ENCODE measurements at places on chromosomes 3 and 15.
A peak's percentile ranks its signal among the peaks of the same experiment; 100 is the strongest.

GRCh38 chr15:65329984-65330735, 25.7 kb downstream of the RNU5B-1 start:
- DNase-seq = no peak

GRCh38 chr15:60126200-60126599, 122.1 kb downstream of the FOXB1 start:
- no peak for DNase-seq

GRCh38 chr15:94015324-94015723, 216.0 kb upstream of the MCTP2 start:
- DNase-seq = no peak

DNA sequence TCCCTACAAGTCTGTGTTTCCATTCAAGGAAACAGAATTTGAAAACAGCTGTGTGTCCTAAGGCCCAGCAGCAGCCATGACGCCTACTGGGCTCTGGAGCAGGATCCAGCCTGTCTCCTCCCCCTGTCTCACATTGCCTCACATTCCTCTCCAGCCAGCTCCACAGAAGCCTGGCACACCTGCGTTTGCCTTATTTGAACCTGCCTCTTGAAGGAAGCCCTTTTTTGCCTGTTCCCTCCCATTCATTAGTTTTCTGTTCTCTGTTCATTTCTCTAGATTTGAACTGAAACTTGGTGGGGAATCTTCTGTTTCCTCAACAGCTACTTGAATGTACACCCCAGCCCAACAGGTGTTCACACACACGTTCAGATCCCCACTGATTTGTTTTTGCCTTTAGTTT, 890.5 kb downstream of the TUSC7 start:
- no peak for DNase-seq

GRCh38 chr3:156892701-156893100, 66.5 kb downstream of the LEKR1 start:
- no peak for DNase-seq

- no peak for DNase-seq
Observed at GRCh38 chr3:156704370-156705036, 30.1 kb downstream of the TIPARP start.

DNA sequence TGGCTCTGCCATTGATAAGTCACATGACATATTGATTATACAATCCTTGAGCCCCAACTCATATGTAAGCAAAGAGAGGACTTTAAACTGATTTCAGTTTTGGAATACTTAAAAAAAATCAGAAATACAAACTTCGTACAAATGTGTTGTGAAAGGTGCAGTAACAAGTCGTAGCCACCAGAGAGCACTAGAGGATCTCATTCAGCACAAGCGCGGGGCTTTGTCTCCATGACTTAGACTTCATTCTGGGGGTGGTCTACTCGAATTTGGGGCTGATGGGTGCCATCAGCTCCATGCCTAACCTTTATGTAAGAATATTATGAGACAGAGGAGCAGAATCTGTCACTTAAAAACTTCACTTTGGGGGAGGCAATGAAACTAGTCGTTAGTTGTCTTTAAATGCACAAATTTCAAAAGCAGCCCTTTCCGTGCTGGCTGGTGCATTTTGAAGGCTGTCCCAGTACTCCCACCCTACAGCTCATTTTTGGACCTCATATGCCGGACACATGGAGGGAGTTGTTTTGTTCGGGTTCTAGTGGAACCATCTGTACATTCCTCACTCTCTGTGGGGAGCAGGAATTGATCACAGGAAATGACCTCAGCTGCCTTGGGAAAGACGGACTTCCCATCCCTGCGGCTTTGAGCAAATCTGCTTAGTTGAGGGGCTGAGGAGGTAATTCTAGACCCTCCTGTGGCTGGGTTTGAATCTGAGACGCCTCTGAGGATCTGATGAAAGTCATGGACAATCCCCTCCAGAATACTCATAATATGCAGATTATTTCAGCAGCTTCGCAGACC, 27.5 kb upstream of the MASP1 start:
- peak; percentile 24 for DNase-seq

- no peak for DNase-seq
Observed at GRCh38 chr3:34837848-34838741, 801.2 kb upstream of the ARPP21 start.

- no peak for DNase-seq
Observed at GRCh38 chr15:55742498-55742926, 440 bp downstream of the PRTG start.

- peak; percentile 28 for DNase-seq
Observed at GRCh38 chr15:39919748-39920509, at the start of gene GPR176. Gene GPR176, minus strand, starts transcription at chr15:39920266. Its CDS starts 240 bp downstream, at chr15:39920026.

GRCh38 chr3:20442846-20443245, 256.8 kb upstream of the SGO1 start:
- no peak for DNase-seq

- no peak for DNase-seq
Observed at GRCh38 chr15:77358545-77359240, 61.2 kb downstream of the PEAK1 start.

DNA sequence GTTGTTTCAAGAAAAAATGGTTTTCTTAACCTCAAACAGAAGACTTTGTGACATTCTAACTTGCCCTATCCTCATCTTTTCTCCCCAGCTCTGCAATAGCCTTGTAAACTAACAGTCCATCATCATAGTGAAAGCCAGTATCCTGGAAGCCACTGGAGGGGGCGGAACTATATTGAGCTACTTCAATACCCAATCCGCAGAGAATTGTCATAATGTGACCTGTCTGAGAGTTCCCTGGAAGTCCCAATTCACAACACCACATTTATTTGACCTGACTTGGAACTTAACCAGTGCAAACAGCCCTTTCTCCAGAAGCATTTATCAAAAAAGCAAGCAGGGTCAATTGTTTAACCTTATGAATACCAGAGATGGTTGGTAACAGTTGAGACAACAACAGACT, 747.6 kb upstream of the GRM7 start:
- DNase-seq = no peak

DNA sequence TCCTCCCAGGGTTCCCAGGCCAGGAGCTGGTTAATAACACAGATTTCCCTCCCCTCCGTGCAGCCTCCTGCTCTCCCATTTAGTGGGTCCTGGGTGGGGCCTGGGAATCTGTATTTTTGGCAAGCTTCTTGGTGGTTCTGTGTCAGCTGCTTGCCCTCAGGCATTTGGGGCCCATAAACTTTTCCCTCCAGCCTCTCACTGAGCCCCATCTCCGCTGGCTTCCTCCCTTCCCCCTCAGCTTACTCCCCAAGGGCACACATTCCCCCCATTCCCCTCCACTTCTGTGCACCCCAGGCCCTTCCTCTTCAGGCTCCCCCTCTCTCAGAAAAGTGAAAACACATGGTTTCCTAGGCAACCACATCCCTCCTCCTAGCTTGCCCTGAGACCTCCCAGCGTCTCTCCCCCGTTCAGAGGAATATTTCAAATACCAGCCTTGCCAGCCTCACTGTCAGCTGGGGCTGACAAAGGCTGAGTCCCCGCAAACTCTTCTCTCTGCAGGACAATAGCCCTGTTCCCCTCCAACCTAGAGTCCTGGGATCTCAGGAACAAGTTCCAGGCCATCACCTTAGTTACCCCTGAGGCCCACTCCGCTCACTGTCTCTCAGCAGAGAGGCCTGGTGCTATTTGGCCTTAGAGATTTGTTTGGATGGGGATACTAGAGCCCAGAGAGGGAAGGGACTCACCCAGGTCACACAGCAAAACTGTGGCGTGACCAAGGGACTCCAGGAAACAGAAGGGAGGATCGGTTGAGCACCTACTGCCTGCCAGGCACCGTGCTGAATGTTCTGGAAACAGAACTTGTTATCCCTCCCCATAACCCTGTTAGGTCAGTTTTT, 44.6 kb upstream of the SMAD6 start:
- no peak for DNase-seq

DNA sequence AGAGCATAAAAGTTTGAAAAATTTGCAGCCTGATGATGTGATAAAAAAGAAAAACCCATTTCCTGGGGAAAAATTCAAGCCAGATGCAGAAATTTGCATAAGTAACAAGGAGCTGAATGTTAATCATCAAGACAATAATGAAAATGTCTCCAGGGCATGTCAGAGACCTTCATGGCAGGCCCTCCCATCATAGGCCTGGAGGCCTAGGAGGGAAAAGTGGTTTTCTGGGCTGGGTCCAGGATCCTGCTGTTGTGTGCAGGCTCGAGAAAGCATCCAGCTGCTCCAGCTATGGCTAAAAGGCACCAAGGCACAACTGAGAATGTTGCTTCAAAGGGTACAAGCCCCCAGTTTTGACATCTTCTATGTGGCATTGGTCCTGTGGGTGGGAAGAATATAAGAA, 1014.0 kb downstream of the SI start:
- no peak for DNase-seq

Measured in activated CD8-positive, alpha-beta memory T cell treated with anti-CD3 and anti-CD28 coated beads, Interleukin-2, amount 50 U/mL, for 4 hours (primary cell).